Caki2 (cell line): ENCODE measurements at places on chromosomes 5 and 9. TPM values are rescaled to one million over a fixed set of nuclear protein-coding genes. Genes with fewer than 3 reads are reported as not detected.

DNA sequence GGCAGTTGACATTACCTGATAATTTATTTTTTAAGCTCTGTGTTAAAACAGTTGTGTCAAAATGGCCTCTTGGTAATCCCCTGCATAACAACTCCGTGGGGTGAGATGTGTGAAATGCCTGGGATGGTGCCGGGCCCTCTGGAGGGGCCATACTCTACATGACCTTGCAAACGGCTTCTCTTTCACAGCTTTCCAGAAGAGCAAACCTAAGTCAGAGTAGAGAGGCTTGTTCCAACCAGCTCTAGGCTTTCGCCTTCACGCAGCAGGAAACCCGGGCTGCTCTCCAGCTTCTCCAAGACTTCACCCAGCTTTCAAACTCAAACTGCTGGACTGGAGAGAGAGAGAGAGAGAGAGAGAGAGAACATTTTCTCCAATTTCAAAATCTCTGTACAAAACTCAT lies 120.1 kb downstream of the SNX18 start:
- no peak for DNase-seq

- peak; percentile 7 for DNase-seq
Observed at GRCh38 chr5:143629871-143630659, 181.9 kb upstream of the HMHB1 start.

GRCh38 chr9:136686794-136687711 lies at the start of gene AGPAT2:
Gene AGPAT2 (minus strand): TSS chr9:136687457. CDS start chr9:136687357, 100 bp downstream.
- DNase-seq: peak; percentile 55

GRCh38 chr9:20749496-20750198 lies 65.6 kb downstream of the FOCAD start:
- DNase-seq: no peak

GRCh38 chr5:73135429-73136054 lies 15.2 kb downstream of the TMEM171 start:
- DNase-seq: no peak

DNA sequence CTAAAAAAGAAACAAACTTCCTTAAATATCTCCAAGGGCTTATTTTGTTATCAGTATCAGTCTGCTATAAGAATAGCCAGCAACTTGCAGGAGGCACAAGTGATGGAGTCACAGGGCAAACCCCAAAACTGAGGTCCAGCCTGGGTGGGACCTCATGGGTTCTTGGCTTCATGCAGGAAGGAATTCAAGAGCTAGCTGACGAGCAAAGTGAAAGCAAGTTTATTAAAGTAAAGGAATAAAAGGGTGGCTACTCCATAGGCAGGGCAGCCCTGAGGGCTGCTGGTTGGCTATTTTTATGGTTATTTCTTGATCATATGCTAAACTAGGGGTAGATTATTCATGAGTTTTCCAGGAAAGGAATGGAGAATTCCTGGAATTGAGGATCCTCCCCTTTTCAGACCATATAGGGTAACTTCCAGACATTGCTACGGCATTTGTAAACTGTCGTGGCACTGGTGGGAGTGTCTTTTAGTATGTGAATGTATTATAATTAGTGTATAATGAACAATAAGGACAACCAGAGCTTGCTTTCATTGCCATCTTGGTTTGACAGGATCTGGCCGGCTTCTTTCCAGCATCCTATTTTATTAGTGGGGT lies 231.9 kb downstream of the ADAMTSL1 start:
- no peak for DNase-seq

DNA sequence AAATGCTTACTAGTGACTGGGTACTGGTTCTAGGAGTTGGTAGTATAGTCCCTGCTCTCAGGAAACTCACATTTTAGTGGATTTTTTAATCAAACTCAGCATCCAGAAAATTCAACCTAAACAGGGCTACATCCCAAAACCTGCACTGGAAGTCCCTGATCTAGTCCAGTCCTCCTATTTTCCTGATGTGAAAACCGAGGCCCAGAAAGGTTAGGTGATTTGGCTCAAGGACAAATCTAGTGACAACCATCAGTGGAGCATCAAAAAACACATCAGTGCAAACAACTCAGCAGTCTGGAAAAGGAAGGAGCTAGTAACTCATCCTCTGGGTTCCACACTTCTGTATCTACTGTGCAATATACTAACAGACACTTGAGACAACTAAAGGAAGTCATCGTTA lies 38.2 kb downstream of the SERINC5 start:
- DNase-seq: no peak

DNA sequence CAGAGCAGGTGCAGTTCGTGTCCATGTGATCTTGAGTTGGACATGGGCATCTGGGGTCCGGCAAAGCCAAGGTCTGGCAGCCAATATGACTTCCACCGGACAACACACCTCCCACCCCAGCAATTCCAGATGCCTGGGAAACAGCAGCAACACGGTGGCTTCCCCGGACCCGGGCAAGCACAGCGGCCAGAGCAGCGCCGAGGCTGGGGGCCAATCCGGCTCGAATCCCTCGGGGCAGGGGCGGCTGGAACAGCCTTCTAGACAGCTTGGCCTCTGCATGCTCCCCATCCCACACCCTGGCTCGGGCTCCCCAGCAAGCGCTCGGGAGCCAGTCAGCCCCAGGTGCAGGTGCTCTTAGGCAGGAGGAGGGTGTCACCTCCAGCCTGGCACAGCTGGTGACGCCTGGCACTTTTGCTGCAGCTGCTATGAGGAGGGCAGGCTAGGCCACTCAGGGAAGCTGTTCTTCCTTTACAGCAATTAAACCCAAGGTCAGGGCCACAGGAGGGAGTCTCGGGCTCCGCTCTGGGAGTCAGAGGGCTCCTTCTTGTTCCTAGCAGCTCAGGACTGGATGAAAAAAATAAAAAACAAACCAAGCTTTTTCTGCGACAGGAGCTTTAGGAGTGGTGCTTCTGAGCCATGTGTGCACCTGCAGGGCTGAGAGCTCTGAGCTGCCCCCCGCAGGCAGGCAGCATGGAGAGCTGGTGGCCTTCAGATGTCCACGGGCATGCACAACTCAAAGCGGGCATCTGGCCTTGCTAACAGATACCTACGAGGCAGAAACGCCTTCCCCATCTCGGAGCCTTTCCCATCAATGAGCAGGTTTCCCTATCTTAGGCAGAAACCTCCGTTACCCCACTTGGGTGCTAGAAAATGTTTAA lies 28.2 kb downstream of the DBH start:
- no peak for DNase-seq

- DNase-seq: no peak
Observed at GRCh38 chr9:123749580-123750202, 180.2 kb downstream of the DENND1A start.

DNA sequence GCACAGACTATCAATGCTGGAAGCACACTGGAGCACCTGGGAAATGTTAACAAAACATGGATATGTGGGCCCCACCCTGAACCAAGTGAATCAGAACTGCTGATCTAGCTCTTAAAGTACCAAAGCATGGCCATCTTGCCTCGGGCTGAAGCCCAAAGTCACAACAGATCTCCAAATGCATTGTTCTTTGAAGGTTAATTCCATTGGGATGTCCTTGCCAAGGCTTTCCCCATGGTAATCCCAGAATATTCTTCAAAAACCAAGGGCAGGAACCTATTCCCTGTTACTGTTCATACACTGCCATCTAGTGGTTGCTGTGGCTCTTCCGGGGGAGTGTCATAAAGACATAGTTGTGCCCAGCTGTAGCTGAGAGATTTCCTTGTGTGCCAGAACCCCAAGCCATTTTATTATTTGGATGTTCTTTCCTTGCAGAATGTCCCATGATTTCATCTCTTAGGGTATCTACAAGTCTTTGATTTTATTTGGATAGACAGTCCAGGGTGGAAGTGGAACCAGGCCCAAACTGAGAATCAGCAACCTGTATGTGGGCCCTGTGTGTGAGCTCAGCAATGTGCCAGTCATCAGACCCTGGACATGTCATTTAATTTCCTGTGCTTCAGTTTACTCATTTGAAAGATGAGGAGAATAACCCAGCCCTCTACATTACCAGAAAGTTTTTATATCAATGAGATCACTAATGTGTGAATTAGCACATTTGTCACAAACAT lies 290.0 kb downstream of the ACTL7B start:
- DNase-seq: peak; percentile 67

DNA sequence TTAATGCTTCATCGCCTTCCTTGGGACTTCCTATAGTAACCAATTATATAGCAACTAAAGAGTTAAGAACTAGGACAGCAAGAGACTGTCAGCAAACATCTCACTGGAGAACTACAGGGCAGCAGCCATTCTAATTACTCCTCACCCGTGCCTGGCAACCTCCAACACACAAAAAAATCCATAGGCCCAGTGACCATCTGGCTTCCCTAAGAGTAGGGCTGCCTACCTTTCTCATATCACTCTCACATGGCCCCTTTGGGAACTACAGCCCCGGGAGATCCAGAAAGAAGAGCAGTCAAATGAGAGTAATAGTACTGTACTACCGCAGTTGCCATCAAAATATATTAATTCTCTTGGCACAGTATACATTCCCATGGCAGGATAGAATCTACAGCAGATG lies 5.7 kb downstream of the DCAF10 start:
- no peak for DNase-seq

- no peak for DNase-seq
Observed at GRCh38 chr5:177434437-177434836, 8.0 kb downstream of the GRK6 start.

SPINK4 gene
- not detected in 2 replicates for total RNA-seq

SLC34A3 gene
- total RNA-seq: not detected in 2 replicates

GPR21 gene
- total RNA-seq: not detected in 2 replicates

DNA sequence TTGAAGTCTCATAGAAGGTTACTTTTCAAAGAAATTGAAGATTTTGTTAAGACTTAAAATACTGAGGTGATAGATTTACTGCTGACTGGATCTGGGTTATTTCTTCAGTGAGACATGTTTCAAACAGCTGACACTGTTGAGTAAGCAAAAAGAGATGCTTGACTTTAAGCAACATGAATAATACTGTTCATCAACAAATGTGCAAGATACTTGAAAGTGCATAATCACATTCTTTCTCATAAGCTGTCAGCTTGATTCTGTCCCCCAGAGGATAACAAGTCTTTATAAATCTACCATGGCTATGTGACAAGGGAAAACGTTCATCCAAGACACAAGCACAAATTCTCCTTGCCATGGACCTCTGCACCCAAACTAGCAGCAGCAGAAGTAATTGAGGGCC lies 260.1 kb upstream of the CDH18 start:
- DNase-seq: no peak

- no peak for DNase-seq
Observed at GRCh38 chr9:20242510-20243189, 379.6 kb downstream of the MLLT3 start.

SPINK7 gene
- not detected in 2 replicates for total RNA-seq

DNA sequence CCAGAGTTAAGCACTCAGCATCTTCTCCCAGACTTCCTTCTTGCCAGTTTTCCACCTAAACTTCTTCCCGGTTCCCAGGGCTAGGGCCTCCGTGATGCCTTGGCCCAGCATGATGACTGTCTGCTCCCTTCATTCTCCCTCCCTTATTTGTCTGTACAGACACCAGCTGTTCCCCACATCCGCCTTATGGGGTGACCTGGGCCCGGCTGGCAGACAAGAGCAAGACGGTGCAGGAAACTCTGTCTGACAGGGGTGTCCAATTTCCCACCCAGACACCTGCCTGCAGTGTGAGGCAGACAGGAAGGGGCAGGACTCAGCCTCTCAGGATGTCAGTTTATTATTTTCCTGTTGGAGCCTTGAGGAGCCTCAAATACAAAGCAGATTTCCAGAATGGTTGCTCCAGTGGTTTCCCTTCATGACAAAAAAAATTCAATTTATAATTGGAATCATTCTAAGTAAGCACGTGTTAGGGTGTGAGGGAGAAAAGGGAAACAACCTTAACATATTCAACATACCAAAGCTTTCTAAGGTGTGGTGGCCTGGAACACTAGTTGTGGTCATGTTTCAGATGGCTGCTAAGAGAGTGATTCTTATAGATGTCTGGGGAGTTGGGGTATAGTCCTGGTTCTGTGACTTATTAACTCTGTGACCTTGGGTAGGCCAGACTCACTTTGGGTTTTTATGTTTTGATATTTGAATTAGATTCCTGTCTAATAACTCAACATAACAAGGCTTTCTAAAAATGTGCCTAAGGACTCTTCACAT lies 234.5 kb downstream of the PAPPA start:
- peak; percentile 90 for DNase-seq

GRCh38 chr5:72456391-72457074 lies 50.7 kb downstream of the ZNF366 start:
- DNase-seq: no peak

- no peak for DNase-seq
Observed at GRCh38 chr5:2167671-2168070, 284.9 kb upstream of the IRX4 start.

ITGA2 gene
- 1.8 and 1.9 TPM in 2 replicates for total RNA-seq

- peak; percentile 18 for DNase-seq
Observed at GRCh38 chr9:36517131-36517530, 55.6 kb upstream of the MELK start.

DNA sequence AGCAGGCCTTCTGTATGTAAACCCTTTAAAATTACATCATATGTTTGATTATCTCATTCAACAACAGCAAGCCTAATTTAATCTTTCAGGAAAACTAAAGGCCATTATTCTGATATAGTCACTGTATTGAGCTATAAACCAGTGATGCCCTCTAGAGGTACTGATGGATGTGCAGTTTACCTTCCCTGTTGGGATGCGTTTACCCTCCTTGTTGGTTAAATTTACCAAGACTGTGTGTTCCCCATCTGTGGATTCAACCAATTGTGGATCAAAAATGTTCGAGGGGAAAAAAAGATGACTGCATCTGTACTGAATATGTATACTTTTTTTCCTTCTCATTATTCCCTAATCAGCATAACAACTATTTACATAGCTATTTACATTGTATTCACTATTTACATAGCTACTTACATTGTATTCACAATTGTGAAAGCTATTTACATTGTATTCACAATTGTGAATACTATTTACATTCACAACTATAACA lies 3.7 kb upstream of the BAAT start:
- DNase-seq: no peak

LCN9 gene
- not detected in 2 replicates for total RNA-seq

ADAMTSL2 gene
- total RNA-seq: not detected in 2 replicates

- DNase-seq: no peak
Observed at GRCh38 chr9:42388146-42388690, 204.8 kb downstream of the SPATA31A6 start.

DNA sequence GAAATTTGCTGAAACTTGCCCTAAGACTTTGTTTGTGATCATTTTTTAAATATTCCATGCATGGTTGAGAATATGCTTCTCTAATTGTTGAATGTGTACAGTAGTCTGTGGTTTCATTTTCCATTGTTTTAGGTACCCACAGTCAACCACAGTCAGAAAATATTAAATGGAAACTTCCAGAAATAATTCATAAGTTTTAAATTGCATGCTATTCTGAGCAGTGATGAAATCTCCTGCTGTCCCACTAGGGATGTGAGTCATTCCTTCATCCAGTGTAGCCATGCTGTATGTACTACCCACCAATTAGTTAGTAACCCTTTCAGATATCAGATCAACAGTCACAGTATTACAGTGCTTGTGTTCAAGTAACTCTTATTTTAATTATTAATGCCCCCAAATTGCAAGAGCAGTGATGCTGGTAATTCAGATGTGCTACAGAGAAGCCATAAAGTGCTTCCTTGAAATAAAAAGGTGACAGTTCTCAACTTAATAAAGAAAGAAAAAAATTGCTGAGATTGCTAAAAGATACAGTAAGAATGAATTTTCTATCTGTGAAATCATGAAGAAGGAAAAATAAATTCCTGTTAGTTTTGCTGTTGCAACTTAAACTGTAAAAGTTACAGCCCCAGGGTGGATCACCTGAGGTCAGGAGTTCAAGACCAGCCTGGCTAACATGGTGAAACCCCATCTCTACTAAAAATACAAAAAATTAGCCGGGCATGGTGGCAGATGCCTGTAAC lies 79.9 kb upstream of the FBXL17 start:
- no peak for DNase-seq

GRCh38 chr5:178649580-178649979 lies 22.7 kb upstream of the CLK4 start:
- DNase-seq: no peak

- no peak for DNase-seq
Observed at GRCh38 chr5:73605223-73606087, 20.5 kb upstream of the ARHGEF28 start.
